CD4-positive, alpha-beta T cell treated with Interleukin-17A for 4 hours (primary cell): ENCODE measurements at places on chromosomes 5 and 9.
A peak's percentile ranks its signal among the peaks of the same experiment; 100 is the strongest.

- no peak for DNase-seq
These were observed 184.2 kb downstream of the EFNA5 start for GRCh38 chr5:107486489-107486888.

DNA sequence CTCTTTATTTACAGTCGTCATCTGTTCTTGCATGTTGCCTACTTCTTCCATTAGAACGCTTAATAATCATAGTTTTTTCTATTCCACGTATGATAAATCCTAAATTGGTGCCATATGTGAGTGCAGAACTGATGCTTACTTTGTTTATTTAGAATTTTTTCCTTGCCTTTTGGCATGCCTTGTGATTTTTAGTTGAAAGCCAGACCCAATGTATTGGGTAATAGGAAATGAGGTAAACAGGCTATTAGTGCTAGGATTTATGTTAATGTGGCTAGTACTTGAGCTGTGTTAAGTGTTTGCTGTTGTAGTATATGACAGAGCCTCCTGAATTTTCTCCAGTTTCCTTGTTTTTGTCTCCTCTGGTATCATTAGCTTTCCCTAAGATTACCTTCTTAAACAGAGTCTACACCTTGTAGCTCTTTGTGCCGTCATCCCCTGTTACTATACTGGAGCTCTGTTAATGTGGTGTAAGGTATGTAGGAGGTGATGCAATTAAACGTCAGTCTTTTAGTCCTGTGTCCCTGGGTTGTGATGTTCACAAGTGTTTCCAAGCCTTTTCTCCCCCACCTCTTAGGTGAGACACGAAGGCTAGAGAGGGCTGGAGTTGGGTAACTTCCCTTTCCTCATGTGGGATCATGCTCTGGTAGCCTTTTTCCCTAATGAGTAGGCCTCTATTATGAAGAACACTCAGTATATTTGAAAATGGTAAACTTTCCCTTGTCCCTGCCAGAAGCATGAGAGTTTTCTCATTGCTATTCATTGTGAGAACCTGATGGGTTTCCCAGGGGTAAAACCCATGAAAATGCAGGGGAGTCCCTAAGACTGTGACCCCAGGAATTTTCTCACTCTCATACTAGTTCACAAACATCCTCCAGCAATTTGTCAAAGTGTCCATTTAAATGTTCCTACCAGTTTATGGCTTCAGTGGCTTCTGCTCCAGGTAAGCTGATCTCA is 21.2 kb downstream of the SPATA31D3 start:
- no peak for DNase-seq

GRCh38 chr9:36987891-36988290 is 46.2 kb downstream of the PAX5 start:
- DNase-seq: no peak

DNA sequence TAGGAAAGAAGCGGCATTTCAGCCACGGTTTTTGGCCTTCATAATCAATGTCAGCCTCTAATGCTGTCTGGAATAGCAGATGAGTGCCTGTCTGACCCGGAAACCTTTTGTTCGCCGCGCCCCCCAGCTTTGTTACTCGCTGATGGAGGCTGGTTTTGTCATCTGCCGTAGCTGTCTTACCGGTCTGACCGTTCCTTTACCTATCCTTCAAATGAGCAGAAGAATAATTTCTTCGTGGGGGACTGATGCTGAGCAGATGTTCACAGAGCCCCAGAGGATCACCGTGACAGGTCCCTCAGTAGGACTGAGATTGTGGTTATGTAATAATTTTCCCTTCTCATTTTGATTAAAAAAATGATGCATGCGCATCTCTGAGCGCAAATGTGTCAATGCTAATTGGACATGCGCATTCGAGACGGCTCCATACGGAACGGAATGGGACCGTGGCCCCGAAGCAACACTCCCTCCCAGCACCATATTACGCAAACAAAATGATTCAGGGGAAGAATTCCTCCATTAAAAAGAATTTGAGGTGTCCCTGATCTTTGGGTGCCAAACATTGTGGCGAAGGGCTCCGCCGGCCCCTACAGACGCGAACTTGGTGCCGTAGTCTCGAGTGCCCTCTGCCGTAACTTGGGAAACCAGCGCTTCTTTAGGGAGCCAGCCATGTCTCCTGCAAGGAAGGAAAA is 27.6 kb downstream of the TLX3 start:
- peak; percentile 14 for DNase-seq

DNA sequence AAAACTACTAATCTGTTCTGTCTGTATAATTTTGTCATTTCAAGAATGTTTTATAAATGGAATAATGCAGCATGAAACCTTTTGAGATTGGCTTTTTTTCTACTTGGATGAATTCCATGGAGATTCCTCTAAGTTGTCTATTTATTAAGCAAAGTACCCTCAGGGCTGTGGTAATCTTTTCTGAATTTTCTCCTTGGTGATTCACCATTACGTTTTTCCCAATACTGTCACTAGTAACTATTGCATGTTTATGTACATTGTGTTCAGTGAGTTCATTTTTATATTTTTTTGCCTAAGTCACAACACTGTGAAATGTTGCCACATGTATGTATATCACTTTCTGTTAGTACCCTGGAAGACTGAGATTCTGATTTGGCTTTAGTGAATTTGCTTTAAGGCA is 177.0 kb upstream of the GRIN3A start:
- DNase-seq: no peak

GRCh38 chr9:69740872-69741505 is 18.8 kb downstream of the PTAR1 start:
- DNase-seq: no peak

GRCh38 chr5:88671106-88671504 is 211.9 kb downstream of the MEF2C start:
- no peak for DNase-seq

DNA sequence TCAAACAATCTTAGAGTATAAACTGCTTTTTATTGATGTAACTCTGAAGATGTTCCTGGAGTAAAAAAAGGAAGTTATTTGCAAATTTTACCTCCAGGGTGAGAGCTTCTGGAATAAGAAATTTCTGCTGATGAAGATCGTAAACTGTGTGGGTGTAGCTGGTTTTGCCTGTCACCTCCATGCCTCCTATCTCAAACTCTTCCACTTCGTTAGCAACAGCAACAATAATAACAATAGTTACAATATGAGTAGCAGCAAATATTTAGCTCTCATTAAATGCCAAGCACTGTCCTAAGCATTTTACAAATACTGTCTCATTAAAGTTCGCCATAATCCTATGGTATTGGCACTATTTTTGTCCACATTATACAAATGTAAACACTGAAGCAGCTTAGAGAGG is 57.9 kb downstream of the GCNT1 start:
- DNase-seq: no peak
